Prostate gland (tissue), 2 donors: ENCODE measurements at places on chromosomes 16 and 17. TPM values are rescaled to one million over a fixed set of nuclear protein-coding genes. Genes with fewer than 3 reads are reported as not detected.

- no peak overlapping the region for H3K4me3 ChIP-seq
- H3K27me3 ChIP-seq: no peaks in the 10 kb centered on the region
- DNase-seq: no peak
- no peak overlapping the region for H3K27ac ChIP-seq
Observed at GRCh38 chr16:6193718-6194117, 1096.1 kb upstream of the EEF2KMT start.

DNA sequence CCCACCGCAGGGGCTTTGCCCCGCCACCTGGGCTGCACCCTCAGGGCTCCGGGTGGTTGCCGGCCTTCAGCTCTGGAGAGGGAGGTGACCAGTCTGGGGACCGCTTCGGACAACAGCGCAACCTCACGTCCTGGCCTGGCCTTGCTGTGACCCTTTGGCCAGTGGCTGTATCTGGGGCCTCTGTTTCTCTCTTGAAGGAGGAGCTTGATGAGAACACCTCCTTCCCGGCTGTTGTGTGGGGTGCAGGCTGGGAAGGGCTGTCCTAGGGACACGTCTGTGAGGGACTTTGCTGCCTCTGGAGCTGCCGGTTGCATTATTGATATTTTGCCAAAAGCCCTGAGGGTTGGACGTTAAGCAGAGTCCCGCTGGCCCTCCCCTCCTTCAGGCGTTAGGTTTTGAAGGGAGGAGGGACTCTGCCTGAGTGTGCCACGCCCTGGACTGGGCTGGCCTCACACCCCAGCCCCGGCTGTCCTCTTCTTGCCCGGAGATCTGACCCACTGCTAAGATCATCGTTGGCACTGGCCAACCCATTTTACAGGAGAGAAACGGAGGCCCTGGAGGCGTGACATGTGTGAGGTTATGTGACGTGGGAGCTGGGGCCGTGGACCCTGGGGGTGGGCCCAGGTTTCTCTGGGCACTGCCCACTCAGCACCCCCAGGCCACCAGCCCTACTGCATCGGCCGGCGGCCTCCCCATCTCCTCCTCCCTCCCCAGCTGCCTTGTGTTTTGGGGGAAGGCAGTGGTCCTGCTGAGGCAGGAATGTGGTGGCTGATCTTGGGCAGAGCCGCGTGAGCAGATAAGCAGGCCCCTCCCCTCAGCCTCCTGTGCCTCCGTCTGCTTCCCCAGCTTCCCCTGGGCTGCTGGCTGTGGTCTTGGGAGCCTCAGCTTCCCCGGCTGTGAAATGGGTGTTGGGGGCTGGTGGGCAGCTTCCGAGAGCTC, 8.5 kb downstream of the ZFPM1 start:
- no peaks in the 10 kb centered on the region for H3K4me1 ChIP-seq
- DNase-seq: no peak
- H3K27me3 ChIP-seq: no peaks in the 10 kb centered on the region
- no peak overlapping the region for H3K4me3 ChIP-seq

GRCh38 chr17:50850640-50851039, 15.3 kb downstream of the WFIKKN2 start:
- H3K27me3 ChIP-seq: no peaks in the 10 kb centered on the region
- H3K27ac ChIP-seq: no peak overlapping the region
- no peak overlapping the region for H3K4me3 ChIP-seq
- no peak for DNase-seq
- H3K36me3 ChIP-seq: no peaks in the 10 kb centered on the region
- no peaks in the 10 kb centered on the region for H3K4me1 ChIP-seq

GRCh38 chr16:57723170-57723569, 12.4 kb upstream of the KATNB1 start:
- no peak overlapping the region for H3K27ac ChIP-seq
- H3K4me1 ChIP-seq: no peaks in the 10 kb centered on the region
- no peaks in the 10 kb centered on the region for H3K27me3 ChIP-seq
- no peak for DNase-seq
- no peaks in the 10 kb centered on the region for H3K36me3 ChIP-seq

GRCh38 chr17:4839965-4840892, 7.1 kb downstream of the MINK1 start:
- no peaks in the 10 kb centered on the region for H3K4me1 ChIP-seq
- H3K27me3 ChIP-seq: no peaks in the 10 kb centered on the region
- no peaks in the 10 kb centered on the region for H3K36me3 ChIP-seq

GRCh38 chr16:24721830-24722238, 7.6 kb upstream of the TNRC6A start:
- H3K4me1 ChIP-seq: no peaks in the 10 kb centered on the region
- no peak overlapping the region for H3K27ac ChIP-seq
- no peak overlapping the region for H3K4me3 ChIP-seq
- H3K27me3 ChIP-seq: no peaks in the 10 kb centered on the region

- no peaks in the 10 kb centered on the region for H3K36me3 ChIP-seq
- no peaks in the 10 kb centered on the region for H3K27me3 ChIP-seq
- H3K27ac ChIP-seq: peak overlapping the region; percentile 89
- peak overlapping the region; percentile 88 for H3K4me3 ChIP-seq
- DNase-seq: no peak
Observed at GRCh38 chr16:58127033-58127556, 2.1 kb downstream of the CFAP20 start.

GRCh38 chr16:78842950-78843349, 743.5 kb downstream of the WWOX start:
- no peak overlapping the region for H3K27ac ChIP-seq
- H3K4me3 ChIP-seq: no peak overlapping the region
- no peaks in the 10 kb centered on the region for H3K4me1 ChIP-seq
- H3K36me3 ChIP-seq: no peaks in the 10 kb centered on the region
- no peaks in the 10 kb centered on the region for H3K27me3 ChIP-seq
- no peak for DNase-seq

DNA sequence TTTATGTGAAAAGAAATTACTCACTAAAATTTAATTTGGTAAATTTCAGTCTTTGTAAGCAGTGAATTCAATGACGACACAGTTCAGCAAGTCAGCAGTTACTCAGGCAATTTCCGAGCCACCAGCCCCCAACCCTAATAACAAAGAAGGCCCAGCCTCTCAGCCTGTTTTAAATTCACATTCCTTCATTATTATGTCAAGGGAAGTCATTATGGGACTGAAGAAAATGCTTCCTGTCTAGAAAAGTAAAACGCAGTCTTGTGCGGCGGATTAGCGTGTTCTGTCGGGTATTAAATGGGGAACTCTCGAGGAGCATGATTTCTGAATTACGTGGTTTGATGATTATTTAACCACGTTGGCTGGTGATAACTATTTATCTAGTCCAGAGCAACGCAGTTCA, 177.6 kb downstream of the AIPL1 start:
- H3K4me3 ChIP-seq: no peak overlapping the region
- no peak overlapping the region for H3K27ac ChIP-seq
- H3K4me1 ChIP-seq: no peaks in the 10 kb centered on the region
- H3K36me3 ChIP-seq: no peaks in the 10 kb centered on the region

DNA sequence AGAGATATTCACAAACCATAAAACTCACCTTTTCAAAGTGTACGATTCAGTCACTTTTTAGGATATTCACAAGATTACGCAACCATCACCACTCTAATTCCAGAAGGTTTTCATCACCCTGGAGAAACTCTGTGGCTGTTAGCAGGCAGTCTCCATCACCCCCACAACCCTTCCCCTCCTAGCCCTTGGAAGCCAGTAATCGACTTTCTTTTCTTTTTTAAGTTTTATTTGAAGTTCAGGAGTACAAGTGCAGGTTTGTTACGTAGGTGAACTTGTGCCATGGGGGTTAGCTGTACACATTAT, 363.5 kb downstream of the CPPED1 start:
- no peaks in the 10 kb centered on the region for H3K4me1 ChIP-seq
- DNase-seq: no peak
- H3K27ac ChIP-seq: no peak overlapping the region
- no peaks in the 10 kb centered on the region for H3K27me3 ChIP-seq
- no peaks in the 10 kb centered on the region for H3K36me3 ChIP-seq

- DNase-seq: no peak
- no peaks in the 10 kb centered on the region for H3K4me1 ChIP-seq
- no peaks in the 10 kb centered on the region for H3K27me3 ChIP-seq
- H3K27ac ChIP-seq: no peak overlapping the region
- no peaks in the 10 kb centered on the region for H3K36me3 ChIP-seq
- H3K4me3 ChIP-seq: no peak overlapping the region
Observed at GRCh38 chr16:61500851-61501250, 535.4 kb downstream of the CDH8 start.

DNA sequence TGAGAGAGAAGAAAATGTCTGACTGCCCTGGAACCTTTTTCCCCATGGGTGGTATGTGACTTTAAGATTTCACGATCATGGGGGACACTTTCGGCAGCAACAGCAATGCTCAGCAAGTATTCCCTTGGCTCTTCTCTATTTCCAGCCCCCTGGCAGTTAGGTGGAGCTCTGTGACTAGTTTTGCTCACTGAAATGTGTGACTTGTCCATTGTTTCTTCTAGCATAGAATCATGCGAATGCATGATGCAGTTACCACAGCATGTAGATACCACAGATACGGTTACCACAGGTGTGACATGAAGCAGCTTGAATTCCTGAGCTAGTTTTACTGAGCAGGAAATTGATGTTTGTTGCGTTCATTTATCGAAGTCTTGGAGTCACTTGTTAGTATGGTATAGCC, 1034.5 kb upstream of the EEF2KMT start:
- H3K27ac ChIP-seq: no peak overlapping the region
- no peaks in the 10 kb centered on the region for H3K36me3 ChIP-seq
- H3K4me1 ChIP-seq: no peaks in the 10 kb centered on the region

DNA sequence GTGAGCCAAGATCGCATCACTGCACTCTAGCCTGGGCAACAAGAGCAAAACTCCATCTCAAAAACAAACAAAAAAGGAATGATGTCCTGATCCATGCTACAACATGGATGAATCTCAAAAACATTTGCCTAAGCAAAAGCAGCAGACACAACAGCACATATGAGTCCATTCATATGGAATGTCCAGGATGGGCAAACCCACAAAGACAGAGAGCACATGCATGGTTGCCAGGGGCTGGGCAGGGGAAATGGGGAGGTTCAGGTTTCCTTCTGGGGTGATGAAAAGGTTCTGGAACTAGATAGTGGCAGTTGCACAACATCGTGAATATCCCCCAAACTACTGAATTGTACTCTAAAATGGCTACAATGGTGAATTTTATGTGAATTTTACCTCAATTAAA, 35.3 kb upstream of the RAI1 start:
- no peak for DNase-seq
- H3K27ac ChIP-seq: no peak overlapping the region
- no peaks in the 10 kb centered on the region for H3K27me3 ChIP-seq
- H3K36me3 ChIP-seq: no peaks in the 10 kb centered on the region
- H3K4me3 ChIP-seq: no peak overlapping the region

Gene PMM2
- 39.2 TPM for total RNA-seq

Gene HASPIN
- total RNA-seq: 1.0 TPM

Gene CTRL
- 0.85 TPM for total RNA-seq

Gene BCO1
- total RNA-seq: 0.18 TPM

Gene MT1G
- total RNA-seq: 189 TPM

Gene SLFN12L
- total RNA-seq: 0.23 TPM
